Left ventricle myocardium superior (tissue), 1 donor: ENCODE measurements at places on chromosomes 5 and 9. TPM values are rescaled to one million over a fixed set of nuclear protein-coding genes. Genes with fewer than 3 reads are reported as not detected.

GRCh38 chr9:111983484-111983908 is 86.9 kb downstream of the UGCG start:
- no peak for DNase-seq

- no peak for DNase-seq
These were observed 197.8 kb downstream of the PCSK1 start for GRCh38 chr5:96235008-96235910.

Gene PCDHGA7
- total RNA-seq = 7.0 TPM

Gene CAMSAP1
- 20.4 TPM for total RNA-seq

Gene GRIA1
- 0.15 TPM for total RNA-seq

Gene TRPM6
- total RNA-seq = 0.32 TPM

- no peak for DNase-seq
These were observed 8.1 kb upstream of the PFDN1 start for GRCh38 chr5:140311011-140311467.
